ENCODE measurements at places on chromosomes 4 and X.
A peak's percentile ranks its signal among the peaks of the same experiment; 100 is the strongest.

DNA sequence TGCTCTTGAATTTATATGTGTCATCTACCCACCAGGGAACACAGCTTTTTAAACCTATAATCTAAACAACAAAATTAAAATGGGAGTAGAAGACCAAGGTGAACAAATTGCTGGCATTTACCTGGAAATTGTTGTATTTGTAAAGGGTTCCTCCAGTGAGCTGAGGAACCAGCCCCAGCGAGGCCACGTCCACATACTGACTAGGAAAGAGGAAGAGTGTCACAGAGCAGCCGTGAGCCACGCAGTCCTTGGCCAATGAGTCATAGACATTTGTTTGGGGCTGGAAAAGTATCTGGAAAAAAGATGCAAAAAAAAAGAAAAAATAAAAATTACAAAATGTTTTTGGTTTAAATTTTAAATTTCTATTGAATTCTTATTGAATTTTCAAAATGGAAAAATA, 58.7 kb downstream of the METTL14 start:
- no peak for DNase-seq

DNA sequence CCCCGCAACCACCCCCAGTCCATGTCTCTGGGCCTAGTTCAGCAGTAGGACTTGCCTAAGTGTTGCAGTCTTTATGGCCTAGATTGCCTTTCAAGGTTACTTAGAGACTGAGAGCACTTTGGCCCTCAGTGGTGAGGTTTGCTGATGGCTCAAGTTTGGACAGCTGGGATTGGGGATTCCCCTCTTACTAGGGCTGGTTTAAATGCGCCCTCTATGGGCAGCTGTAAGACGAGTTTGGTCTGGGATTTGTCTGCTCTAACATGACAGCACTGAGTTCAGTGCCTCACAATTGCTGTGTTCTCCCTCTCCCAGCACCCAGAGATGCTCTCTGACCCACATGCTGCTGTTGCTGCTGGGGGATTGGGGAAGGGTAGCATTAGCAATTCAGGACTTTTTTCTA, 23.1 kb downstream of the DACH2 start:
- DNase-seq = no peak

GRCh38 chr4:6668391-6668790, 25.3 kb upstream of the S100P start:
- DNase-seq = no peak

- DNase-seq = no peak
Observed at GRCh38 chrX:24002792-24003191, 24.2 kb downstream of the KLHL15 start.

- no peak for DNase-seq
Observed at GRCh38 chr4:144818136-144818535, 172.2 kb downstream of the HHIP start.

DNA sequence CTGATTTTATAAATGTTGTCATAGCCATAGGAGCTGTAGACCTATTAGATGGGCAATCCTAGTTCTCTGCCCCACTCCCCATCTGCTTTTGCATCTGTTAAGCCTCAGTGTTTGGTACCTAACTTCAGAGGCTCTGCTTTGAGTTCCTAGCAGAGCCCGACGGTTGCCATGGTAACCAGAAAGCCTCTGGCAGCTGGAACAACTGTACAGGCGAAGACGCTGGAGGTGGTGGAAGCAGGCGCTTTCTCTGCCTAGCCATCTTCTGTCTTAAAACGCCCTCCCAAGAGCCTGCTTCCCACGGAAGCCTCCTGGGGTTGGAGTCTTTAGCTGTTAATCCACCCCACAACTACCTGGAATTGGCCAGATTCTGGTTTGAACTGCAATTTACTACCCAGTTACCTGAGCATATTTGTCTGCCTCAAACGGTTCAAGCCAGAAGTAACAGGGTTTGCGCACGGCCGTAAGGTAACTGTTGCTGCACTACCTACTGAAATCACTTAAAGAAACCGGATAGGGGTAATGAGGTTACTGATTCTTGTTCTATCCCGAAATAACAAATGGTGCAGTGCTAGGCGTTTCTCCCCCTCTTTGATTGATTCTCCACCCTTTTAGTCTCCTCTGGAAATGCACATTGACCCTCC, 1.0 kb upstream of the GABRG1 start:
- no peak for DNase-seq

DNA sequence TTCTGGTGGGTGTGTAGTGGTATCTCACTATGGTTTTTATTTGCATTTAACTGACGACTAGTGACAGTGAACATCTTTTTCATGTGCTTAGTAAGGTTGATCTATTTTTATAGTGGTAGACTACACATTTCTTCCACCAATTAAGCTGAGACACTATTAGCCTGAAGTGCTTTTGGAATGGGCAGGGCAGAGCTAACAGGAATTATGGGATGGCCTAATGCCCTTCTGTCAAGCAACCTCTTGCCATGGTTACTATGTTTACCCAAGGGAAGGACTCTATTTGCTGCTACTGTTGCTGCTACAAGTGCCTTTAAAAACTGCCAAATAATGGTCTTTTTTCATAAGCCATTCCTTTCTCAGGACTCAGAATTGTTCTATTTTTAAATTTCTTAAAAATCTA, 676.7 kb upstream of the ACTRT1 start:
- DNase-seq = no peak

DNA sequence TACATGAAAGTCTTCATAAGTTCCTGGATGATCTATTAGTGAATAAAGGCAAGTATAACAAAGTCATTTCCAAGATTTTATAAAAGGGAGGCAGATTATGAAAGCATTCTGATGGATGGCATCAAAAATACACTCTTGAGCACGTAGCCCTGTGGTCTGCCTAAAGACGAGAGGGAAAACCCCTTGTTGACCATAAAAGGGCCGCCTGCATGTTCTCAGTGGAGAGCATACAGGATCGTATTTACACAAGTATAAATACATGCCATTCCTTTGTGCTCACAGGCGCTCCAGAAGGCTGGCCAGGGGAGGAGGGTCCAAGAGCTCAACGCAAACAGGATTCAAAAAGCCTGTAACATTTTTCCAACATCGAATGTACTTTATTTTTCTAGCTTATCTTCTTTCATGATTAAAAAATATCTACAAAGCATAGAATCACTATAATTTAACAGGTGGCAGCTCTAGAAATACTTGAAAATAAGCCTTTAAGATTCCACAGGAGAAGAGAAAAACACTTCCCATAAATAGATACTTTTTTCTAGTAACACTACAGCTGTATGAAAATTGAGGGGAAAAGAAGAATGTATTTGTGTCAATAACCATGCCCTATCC, 29.6 kb downstream of the PDGFC start:
- DNase-seq = no peak

DNA sequence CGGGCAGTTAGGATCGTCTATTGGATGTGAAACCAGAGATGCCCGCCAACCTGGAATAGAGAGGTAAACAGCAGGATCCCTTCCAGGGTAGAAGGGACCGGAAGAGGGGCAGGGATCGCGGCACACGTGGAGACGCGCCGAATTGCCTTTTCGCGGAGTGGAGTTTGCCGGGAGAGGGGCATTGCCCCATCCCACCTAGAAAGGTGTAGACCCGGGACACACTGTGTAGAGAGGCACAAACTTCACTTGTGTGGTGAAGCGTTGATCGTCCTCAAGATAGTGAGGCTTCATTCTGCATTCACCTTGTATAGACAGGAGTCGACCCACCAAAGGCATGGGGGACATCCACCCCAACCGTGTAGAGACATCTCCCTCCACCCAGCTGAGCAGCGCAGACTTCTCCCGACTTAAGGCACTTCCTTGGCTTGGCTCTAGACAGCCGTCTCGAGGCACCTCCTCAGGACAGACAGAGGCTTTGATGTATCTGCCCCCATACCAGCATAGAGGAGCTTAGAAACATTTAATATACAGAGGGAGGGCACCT, 410 bp downstream of the GNL3L start:
- DNase-seq = peak; percentile 2

- DNase-seq = no peak
Observed at GRCh38 chr4:102403116-102403515, 57.8 kb upstream of the SLC39A8 start.

DNA sequence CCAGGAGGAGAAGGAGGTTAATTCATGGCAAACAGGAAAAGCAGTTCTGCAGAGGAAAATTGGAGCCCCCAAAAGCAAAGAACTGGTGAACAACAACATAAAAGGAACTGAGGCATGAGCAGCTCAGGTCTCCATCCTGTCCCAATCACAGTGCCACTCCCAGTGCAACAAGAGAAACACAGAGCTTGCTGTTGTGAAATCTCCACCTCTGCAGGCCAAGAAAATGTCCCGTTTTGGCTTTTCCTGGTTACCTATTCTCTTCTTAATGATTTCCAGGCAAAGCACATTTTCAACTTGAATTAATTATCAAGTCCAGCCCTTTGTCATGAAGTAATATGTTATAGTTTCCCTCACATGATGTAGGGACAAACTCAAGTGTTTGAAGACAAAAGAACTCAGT, 778 bp downstream of the C1QTNF7 start:
- DNase-seq = no peak

GRCh38 chr4:145743641-145744040, 63.7 kb downstream of the C4orf51 start:
- DNase-seq = no peak

GRCh38 chr4:93658443-93658842, 170.1 kb upstream of the ATOH1 start:
- no peak for DNase-seq

GRCh38 chrX:35590210-35590609, 207.9 kb upstream of the MAGEB16 start:
- no peak for DNase-seq

DNA sequence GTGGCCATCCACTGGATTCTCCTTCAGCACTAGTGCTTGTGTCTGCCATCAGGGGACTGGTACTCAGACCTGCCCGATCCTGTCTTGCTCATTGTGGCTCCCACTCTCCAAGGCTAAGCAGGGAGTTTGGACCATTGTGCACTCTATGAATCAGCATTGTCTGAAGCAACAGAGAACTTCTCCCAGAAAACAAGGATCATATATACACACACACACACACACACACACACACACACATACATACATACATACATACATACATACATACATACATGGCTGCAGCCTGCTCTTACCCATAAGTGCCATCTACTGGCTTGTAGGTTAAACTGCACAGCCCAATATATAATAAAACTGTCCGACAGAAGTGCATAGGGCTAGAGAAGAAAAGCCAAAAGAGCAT, 345.3 kb upstream of the LCORL start:
- DNase-seq = no peak

DNA sequence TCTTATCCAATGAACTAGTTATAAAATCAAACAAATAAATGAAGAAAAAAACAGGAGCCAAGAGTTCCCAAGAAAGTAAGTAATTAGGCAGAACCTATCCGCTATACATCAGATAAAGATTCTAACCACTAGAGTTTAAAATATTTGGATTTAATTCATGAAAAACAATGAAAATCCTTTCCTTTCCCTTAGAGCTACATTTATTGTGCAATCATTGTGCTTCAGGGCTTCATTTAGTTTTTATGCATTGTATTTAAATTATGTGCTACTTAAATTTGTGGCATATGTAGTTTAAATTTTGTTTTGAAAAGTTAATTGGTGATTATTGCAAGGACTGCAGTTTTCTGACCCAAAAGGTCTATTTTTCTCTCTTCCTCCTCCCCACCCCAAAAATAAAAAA, 17.9 kb downstream of the GNRHR start:
- DNase-seq = no peak

GRCh38 chr4:110164856-110165255, 33.6 kb downstream of the ELOVL6 start:
- no peak for DNase-seq

GRCh38 chrX:103464072-103464773, 55.1 kb downstream of the RAB40A start:
- DNase-seq = peak; percentile 18

GRCh38 chr4:147060151-147060931, 114.7 kb upstream of the TTC29 start:
- no peak for DNase-seq

DNA sequence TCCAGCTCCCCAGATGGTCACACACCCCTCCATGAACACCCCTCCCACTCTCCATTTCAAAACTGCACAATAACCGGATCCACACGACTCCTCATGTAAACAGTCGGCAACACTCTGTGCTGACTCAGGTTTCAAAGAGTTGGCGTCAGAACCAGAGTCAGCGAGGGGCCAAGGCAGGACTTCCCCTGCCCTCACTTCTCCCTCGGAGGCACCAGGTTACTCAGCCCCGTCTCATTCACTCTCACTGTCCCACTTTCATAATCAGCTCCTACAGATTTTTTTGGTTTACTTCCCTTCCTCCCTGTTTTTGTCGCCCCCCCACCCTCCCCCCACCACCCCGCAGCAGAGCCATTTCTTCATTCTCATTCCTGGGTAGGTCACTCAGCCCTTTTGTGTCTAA, 2.7 kb upstream of the TIMP1 start:
- peak; percentile 51 for DNase-seq

Data from activated CD4-positive, alpha-beta T cell treated with anti-CD3 and anti-CD28 coated beads, Interleukin-2, amount 50 U/mL, for 48 hours (primary cell).